ENCODE measurements at places on chromosomes 4 and X. TPM values are rescaled to one million over a fixed set of nuclear protein-coding genes. Genes with fewer than 3 reads are reported as not detected.

GRCh38 chr4:145176641-145177432 is 3.6 kb downstream of the OTUD4 start:
- DNase-seq = no peak

DNA sequence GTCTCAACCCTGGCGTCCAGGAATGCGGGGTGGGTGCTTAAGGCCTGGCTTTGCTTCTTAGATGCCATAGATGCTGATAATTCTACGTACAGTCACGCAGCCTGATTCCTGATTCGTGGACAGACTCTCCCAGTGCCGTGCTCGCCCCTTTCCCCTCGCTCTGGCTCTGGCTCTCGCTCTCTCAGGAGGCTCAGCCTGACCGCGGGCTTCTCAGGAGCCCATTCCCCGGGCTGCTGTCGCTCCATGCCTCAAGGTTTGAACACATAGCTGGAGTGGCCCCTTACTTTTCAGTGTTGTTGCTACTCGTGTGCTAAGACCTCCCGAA is 59.2 kb upstream of the ZC4H2 start:
- DNase-seq = no peak

DNA sequence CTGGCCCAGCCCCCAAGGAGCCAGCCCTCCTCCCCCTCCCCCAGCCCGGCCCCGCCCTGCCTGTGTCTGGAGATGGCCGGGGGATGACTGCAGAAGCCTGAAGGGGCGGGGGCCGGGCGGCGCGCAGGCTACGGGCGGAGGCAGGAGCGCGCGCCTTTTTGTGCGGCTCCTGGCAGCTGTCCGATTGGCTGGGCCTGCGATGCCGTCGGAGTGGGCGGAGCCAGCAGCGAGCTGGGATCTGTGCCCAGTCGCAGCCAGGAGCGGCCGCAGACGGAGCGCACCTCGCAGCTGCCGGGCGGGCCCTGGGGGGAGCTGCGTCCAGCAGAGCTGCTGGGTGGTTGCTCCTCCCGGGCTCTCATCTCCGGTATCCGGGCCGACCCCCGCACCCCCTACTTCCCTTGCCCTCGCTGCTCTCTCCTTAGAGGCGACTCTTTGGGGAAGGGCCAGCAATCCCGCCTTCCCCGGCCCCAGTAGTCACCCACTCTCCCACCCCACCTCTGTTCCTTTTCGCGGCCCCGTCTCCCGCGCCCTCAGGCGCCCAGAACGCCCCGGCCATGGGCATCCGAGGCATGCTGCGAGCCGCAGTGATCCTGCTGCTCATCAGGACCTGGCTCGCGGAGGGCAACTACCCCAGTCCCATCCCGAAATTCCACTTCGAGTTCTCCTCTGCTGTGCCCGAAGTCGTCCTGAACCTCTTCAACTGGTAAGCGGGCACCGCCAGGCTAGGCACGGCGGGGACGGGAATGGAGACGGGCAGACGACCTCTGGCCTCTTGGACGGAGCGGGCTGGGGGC is at the start of gene GABRQ:
Gene GABRQ, plus strand, starts transcription at position 247 of the 794 bp plus-strand sequence. Its CDS starts 308 bp downstream, at position 555.
- peak; percentile 70 for DNase-seq

DNA sequence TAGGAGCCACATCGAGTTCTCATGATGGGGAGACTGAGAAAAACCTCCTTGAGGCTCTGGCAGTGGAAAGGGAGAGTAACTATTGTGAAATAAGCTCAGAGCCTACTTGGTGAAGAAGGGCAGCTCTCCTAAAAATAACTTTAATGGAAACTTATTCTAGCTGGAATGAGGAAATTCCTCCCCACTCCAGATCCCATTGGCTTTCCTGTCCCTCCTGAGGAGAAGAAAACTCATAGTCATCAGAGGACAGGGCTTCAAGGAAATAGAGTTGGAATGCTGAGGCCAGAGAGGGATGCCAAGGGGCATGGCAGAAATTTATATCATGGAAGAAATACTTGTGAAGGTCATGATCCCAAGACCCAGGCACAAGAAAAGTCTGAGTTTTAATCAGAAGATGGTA is 70.7 kb upstream of the TAPT1 start:
- DNase-seq = no peak

DNA sequence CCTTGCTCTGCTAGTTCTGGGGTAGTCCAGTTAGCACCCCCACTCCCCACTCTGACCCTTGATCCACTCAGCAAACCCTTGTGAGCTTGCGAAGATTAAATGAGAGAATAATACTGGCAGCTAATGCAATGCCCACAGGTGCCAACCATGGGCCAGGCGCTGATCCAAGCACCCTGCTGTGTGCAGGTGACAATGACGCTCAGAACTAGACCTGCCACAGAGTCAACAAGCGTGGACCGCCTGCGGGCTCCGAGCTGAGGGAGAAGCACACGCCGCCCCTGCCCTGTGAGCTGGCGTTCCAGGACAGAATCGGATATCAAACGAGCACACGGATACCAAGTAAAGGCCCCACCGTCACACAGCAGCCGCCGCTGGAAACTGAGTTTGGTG is 129.2 kb downstream of the FAM53A start:
- no peak for DNase-seq

GRCh38 chrX:20529711-20530110 is 263.0 kb upstream of the RPS6KA3 start:
- DNase-seq = no peak

DNA sequence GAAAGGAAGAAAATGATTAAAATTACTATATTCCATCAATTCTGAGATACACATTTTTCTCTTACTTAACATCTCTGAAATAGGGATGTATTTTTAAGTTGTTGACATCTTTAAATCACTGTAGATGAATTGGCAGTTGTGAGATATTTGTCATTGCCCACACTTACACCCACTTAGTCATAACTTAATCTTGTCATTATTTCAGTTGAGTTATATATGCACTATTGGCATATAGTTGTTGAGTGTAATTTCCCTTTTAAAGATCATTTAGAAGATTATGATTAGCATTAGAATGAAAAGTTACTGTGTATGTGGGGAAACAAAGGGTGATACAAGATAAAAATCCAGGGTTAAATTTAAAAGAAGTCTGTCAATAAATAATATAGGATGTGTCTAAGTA is 2.2 kb downstream of the AIMP1 start:
- DNase-seq = no peak

DNA sequence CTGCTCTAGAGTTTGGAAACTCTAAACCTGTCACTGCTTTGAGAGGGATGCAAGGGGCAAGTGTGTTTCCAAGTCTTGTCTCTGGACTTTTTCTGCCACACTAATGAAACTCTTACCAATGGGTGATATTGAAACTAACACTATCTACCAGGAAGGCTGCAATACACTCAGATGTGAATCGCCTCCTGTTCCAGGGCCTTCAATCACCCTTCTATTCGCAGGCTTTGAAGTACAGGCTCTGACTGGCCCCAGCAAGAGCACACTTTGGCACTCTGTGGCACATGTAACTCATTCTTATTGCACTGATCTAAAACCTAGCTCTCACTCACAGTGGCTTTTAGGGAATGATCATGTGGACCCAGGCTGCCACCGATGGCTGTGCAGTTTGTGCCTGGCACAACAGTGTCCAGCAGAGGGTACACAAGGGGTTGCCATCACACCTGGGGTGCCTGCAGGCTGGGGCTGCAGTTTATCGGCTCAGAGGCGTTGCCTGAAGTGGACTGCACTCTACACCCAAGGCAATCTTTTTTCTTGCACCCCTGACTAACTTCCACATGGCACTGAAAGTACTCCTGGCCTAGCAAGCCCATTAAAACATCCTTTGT is 210.8 kb downstream of the MGST2 start:
- no peak for DNase-seq

DNA sequence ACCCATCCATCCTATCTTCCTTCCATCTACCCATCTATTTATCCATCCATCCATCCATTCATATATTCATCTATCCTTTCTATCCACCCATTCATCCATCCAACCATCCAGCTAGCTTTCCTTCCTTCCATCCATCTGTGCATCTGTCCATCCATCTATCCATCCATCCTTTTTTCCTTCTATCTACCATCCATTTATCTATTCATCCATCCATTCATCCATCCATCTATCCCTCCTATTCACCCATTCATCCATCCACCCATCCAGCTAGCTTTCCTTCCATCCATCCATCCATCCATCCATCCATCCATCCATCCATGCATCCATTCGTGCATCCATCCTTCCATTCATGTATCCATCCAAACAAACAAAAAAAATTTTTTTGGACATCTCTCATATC is 118.8 kb downstream of the PSAPL1 start:
- no peak for DNase-seq

- DNase-seq = peak; percentile 76
These were observed 206.3 kb downstream of the SLC7A11 start for GRCh38 chr4:138035781-138036258.

- DNase-seq = no peak
These were observed 184.8 kb downstream of the AMELX start for GRCh38 chrX:11478026-11478425.

DNA sequence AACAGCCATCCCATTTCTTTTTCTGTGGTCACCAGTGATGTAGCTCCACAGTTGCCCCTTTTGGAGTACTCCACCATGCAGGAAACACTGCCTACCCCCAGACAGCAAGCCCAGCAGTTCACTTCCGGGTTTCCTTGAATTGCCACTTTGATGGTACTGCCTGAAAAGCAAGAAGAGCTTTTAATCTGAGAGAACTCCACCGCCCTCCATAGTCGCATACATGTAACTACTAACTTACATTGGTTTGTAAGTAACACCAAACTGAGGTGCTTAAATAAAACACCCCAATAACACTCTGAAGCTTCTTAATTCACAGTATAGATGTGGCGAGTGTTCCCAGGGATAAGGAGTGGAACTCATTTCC is 53.6 kb upstream of the HPSE start:
- DNase-seq = no peak

The TMPRSS11F gene
- not detected for total RNA-seq

The JCHAIN gene
- total RNA-seq = not detected

The TCEAL2 gene
- total RNA-seq = 0.28 TPM

- DNase-seq = no peak
These were observed 38.1 kb downstream of the FGFRL1 start for GRCh38 chr4:1049591-1049905.

The RHOXF2 gene
- not detected for total RNA-seq

The AFM gene
- total RNA-seq = 0.15 TPM

GRCh38 chr4:128031756-128032384 is 29.2 kb upstream of the LARP1B start:
- DNase-seq = no peak
